Inflammatory macrophage treated with lipopolysaccharide for 4 hours (primary cell): ENCODE measurements at places on chromosomes 13 and 19.

DNA sequence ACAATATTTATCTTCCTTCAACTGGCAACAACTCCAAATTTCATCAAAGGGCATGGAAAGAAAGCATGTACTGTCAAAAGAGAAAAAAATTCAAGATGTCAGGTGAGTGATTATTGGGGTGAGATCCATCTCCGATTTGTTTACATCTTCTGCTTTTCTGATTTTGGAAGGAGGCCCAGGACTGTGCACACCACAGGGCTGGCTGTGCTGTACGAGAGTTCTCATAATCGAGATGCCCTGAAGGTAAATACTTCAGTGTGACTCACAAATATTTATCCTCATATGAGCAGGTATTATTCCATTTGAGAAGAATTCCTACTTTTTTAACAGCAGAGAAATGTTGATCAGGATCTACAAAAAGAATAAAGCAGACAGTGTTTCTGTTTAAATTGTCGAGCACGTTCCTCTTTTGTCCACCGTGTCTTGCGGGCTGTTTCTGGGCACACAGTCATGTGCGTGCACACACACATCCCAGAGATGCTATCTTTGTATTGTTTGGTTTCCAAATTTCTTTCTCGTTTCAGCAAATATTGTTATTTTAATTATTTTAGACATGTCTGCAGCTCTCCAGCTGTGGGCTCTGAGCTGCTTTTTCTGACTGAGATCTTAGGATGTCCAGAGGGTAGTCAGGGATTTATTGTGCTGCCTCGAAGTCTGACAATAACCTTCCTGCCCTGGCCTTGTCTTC lies 103.8 kb downstream of the KL start:
- DNase-seq: no peak

- DNase-seq: peak; percentile 97
These were observed 71.9 kb downstream of the FLT1 start for GRCh38 chr13:28423010-28423409.

DNA sequence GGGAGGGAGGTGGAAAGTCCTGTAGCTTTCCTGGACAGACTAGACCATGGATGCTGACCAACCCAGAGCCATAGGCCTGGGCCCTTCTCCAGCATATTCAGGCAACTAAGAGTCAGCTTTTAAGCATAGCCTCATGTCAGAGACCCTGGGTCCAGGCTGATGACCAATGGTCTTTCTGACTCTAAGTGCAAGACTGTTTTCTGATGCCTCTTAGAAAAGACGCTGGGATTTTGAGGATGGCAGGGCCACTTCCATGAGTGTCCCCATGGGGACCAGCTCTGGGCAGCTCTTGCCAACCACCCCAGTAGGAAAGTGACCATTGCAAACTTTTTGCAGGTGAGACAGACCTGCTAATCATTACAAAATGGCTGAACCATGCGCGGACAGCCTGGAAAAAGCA lies 135.6 kb upstream of the KL start:
- no peak for DNase-seq

- DNase-seq: no peak
These were observed 41.1 kb upstream of the CCNE1 start for GRCh38 chr19:29770648-29771047.

GRCh38 chr13:36214163-36214921 lies at the start of gene SOHLH2:
SOHLH2 (minus strand) TSS chr13:36214556; CDS start chr13:36214526, 30 bp downstream.
- no peak for DNase-seq

GRCh38 chr19:11586331-11586730 lies 8.9 kb upstream of the ACP5 start:
- no peak for DNase-seq

DNA sequence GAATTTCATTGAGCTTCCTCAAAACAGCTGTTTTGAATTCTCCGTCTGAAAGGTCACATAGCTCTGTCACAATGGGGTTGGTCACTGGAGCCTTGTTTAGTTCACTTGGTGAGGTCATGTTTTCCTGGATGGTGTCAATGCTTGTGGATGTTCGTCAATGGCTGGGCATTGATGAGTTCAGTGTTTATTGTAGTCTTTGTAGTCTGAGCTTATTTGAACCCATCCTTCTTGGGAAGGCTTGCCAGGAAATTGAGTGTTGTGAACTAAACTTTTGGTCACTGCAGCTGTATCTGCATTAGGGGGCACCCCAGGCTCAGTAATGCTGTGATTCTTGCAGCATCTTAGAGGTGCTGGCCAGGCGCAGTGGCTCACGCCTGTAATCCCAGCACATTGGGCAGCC lies 22.0 kb downstream of the BLOC1S3 start:
- peak; percentile 33 for DNase-seq

- DNase-seq: no peak
These were observed 4.2 kb upstream of the DMPK start for GRCh38 chr19:45786533-45786894.

GRCh38 chr19:56273563-56274117 lies 1.1 kb downstream of the EDDM13 start:
- DNase-seq: no peak
